ENCODE measurements at places on chromosomes 3 and 15.

DNA sequence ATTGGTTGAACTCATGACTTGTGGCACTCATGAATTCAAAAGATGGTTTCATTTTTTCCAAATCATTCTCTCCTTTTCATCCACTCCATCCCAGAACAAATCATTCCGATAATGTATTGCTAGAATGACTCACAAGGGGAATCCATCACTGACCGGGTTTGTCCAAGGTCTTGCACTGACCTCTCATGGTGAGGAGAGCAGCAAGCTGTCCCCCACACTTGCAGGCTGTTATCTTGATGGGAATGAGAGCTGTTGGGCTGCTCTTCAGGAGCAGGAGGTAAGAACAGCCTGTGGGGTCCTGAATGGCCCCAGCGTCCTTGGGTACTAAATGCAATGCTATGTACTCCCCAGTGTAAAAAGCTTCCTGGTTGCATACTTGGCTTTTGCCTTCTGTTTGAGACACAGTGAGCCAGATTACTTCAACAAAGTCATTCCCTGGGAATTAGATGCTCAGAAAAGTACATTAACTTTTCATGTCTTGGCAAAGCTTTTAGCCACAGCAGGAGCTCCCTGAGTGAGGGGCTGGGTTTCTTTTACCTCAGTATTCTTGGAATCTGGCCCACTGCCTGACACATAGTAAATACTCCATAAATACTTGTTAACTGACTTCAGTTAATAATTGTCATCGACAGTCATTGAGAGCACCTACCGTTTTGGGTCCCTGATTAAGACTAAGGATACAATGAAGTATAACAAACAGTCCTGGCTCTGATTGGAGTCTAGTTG, 24.1 kb downstream of the CCNL1 start:
- no peak for DNase-seq

GRCh38 chr3:111321786-111322185, 220.2 kb upstream of the CD96 start:
- DNase-seq, result no peak

GRCh38 chr3:138971766-138972320, 24.8 kb downstream of the FOXL2NB start:
- no peak for DNase-seq

DNA sequence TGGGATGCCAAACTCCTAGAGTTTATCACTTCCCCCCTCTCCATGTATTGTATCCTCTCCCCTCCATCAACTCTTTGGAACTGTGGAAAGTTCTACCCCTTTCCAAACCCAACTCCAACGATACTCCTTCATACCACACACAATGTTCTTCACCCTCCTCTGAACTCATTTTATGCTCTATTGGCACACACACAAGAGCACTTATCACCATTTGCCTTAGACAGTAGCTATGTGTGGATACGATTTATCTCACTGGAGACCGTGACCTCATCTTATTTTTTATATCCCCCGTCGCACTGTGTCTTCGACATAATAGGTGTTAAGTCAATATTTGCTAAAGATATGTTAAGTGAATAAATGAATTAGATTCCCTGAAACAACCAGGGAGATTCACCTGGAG, 316.5 kb upstream of the PROK2 start:
- no peak for DNase-seq

DNA sequence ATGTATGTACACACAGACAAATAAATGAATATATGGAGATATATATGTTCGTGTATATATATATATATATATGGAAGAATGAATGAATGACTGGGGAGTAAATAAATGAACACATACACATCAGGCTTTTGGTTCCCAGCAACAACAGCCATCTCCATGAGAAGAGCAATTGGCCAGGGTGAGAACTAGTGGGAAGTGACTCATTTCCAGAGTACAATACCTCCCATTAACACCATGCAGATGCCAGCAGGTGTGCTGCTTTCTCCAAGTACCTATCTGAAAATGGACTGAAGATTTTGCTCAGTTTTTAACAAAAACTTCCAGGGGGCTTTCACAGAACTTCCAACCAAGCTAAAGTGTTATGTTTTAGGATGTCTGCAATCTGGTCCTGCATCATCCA, 179.8 kb upstream of the SLC2A2 start:
- no peak for DNase-seq

GRCh38 chr15:36885771-36886170, 214.6 kb downstream of the MEIS2 start:
- DNase-seq, result no peak

- DNase-seq, result no peak
Observed at GRCh38 chr3:57234613-57235575, 7.4 kb downstream of the APPL1 start.

DNA sequence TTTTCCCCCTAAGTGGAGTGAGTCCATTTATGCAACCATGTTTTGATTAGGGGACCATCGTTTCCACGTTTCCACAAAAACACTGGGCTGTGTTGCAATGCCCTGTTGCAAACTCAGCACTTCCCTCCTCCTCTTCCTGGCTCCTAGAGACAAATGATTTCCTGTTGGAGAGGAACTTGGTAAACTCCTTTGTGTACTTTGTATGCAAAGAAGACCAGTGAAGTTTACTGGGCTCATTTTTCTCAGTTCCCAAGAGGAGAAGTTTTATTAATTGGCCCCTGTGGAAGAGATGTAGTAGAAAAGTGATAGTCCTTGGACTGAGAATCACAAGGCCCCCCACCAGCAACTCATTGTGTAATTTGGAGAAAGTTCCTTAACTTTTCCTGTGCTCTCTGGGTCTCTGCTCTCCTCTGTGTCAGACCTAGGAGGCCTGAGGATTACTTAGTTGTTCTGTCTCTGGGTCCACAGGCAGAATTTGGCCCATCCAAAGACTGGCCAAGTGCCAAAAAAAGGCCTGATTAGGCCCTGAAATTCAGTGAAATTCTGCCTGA, 95.0 kb downstream of the ATG7 start:
- DNase-seq, result no peak

GRCh38 chr3:173753593-173753992, 356.0 kb downstream of the NLGN1 start:
- no peak for DNase-seq

- DNase-seq, result no peak
Observed at GRCh38 chr3:123431658-123432324, 17.1 kb downstream of the ADCY5 start.

DNA sequence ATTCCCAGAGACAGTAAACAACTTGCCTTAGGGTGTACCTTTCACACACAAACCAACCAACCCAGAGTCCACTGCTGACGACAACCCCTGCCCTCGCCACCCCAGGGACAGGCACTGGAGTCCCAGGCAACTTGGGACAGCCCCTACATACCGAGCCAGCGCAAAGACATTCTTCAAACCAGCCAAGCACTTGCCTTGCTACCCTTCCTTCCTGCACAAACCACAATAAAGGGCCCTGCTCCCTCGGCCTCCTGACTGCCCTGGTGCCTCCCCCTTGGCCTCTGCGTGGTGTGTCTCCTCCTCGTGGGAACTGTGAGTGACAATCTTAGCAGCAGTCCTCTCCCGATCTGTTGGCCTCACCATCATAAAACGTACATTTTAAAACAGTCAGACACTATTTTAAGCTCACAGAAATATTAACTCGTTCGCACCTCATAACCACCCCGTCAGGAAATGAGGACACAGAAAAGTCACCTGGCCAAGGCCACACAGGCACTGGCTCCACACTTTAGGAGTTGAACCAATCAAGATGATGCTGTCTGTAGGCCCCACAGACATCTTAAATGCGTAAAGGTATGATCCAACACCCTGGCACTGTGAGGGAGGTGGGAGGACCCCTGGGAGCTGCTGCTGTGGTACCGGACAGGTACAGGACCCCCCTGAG, 113.8 kb downstream of the ADCY5 start:
- DNase-seq, result peak; percentile 39

- no peak for DNase-seq
Observed at GRCh38 chr3:67018789-67019526, 20.9 kb downstream of the KBTBD8 start.

- DNase-seq, result no peak
Observed at GRCh38 chr3:112391648-112392047, 58.7 kb downstream of the CD200 start.

DNA sequence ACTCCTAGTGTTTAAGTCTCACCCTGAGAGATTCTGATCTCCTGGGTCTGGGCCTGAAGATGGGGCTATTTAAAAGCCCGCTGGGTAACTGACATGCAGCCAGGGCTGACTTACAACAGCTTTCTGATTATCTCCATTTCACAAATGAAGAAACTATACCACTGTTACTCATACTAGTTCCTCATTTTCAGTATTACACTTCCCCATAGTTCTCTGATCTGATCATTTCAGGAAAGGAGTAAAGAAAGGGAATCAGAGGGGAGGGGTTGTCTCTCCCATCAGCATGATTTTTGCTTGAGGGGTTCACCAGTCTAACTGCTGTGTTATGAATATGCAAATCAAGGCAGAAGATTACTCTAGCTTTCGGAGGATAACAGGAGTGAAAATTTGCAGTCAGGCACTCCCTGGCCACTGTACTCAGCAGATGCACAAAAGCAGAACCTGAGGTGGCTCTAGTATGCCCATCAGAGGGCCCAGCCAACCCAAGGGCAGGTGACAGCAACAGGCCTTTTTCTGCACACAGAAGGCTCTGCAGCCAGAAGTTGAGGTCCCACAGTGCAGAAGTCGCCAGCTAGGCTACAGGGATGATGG, 59.4 kb downstream of the DAPK2 start:
- no peak for DNase-seq

DNA sequence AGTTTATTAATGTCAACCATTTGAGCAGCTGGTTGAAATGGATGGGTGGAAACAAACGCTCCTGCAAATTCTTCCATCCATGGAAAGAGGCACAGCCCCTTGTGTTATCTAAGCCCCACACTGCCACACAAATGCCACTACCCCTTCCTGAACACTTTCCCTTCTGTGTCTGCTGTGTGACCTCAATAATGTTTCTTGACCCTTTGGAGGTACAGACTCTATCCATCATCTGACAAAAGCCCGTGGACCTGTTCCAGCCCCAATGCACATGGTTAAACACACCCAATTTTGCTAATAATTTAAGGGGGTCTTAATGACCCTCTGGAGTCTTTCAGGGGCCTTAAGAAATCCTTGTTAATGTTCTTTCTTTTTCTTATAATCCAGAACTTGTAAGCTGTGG, 482.2 kb upstream of the CFAP20DC start:
- no peak for DNase-seq

DNA sequence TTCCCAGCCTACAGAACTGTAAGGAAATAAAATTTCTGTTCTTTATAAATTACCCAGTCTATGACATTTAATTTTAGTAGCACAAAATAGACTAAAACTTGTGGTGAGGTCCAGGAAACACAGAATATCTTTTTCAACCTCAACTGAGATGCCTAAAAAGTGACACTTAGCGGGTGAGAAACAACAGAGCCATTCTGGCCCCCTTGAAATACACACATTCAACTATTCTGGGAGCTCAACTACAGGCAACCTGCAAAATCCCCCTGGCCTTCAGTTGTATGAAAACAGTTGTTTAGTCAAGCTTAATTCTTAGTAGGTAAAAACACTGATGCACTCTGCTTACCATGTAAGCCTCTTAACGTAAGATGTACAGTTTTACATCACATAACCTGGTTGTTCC, 66.8 kb downstream of the ANKRD28 start:
- no peak for DNase-seq

GRCh38 chr15:89123181-89123525, 34.9 kb downstream of the ABHD2 start:
- no peak for DNase-seq

GRCh38 chr15:73982222-73982962, 9.7 kb downstream of the STOML1 start:
- DNase-seq, result peak; percentile 49

DNA sequence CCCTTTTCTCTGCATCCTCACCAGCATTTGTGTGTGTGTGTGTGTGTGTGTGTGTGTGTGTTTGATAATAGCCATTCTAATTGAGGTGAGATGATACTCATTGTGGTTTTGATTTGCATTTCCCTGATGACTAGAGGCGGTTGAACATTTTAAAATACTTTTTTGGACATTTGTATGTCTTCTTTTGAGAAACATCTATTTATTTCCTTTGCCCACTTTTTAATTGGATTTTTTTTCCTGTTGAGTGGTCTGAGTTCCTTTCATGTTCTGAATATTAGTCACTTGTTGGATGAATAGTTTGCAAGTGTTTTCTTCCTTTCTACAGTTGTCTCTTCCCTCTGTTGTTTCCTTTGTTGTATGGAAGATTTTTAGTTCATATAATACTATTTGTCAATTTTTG, 54.3 kb upstream of the THSD4 start:
- DNase-seq, result no peak

Measured in activated CD8-positive, alpha-beta T cell treated with anti-CD3 and anti-CD28 coated beads, Interleukin-2, amount 10 ng/mL, durations not matched to agents 7 days and 5 days (primary cell).